ENCODE measurements at places on chromosomes 6 and 20.

- DNase-seq = peak; percentile 21
These were observed 71.2 kb downstream of the LY86 start for GRCh38 chr6:6659600-6660327.

DNA sequence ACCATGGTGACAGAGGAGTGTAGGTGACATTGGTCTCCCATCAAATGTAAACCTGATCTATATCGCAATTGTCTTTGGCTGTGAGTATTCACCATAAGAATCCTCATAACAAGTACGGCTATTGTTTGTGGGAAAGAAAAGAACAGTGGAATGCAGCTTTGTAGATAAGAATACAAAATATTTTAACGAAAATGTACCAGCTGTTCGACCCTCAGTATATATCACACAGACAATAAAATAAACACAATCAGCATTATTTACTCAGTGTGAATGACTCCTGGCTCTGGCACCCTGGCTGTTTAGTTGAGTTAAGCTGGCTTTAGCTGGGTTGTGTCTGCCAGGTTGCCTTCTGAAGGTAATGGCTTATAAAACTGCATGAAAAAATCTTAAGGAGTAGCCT, 43.4 kb downstream of the SNRNP48 start:
- DNase-seq = no peak

DNA sequence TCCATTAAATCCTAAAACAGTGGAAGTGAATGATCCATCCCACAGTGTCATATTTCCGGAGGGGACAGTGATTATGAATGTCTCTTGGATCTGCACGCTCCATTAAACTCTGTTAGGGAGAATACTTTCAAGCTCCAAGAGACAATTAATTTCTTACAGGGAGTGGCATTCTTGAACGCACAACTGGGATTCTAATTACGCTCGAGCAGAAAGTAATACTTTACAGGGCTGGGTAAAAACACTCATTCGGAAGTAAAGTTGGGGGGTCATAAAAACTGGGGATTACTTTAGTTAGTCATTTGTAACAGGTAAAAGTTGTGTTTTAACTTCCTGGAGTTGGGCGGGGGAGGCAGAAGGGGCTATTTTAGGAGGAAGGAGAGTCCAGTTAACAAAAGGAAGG, 151.8 kb downstream of the ZFP64 start:
- no peak for DNase-seq

- no peak for DNase-seq
These were observed 206.8 kb upstream of the SLC35B3 start for GRCh38 chr6:8642131-8642530.

DNA sequence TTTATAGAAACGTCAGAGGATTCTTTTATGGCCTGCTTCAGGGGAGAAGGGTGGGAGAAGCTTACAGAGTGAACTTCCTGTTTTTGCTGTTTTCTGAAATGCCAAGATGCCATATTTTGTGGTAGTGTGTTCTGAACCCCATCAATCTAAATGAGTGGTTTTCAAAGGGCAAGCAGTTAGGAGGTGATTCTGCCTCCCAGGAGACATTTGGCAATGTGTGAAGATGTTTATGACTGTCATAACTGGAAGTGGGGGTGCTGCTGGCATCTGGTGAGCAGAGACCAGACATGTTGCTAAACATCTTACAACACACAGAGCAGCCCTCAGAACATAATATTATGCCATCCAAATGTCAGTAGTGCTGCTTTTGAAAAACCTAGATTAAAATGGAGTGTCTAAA, 6.0 kb upstream of the PRL start:
- no peak for DNase-seq

GRCh38 chr6:149065658-149066556, 251.6 kb upstream of the TAB2 start:
- no peak for DNase-seq

DNA sequence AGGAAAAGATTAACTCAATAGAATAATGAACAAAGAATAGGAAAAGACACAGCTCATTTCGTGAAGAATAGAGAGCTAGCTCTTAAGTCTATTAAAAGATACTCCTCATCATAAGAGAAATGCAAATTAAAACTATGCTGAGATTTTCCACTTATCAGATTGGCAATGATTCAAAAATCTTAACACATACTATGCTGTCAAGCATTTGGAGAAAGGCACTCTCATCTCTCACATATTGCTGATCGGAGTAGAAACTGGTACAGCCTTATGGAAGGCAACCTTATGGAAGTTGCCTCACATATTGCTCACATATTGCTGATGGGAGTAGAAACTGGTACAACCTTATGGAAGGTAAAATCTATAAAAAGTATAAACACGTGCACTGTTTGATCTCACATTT, 21.4 kb upstream of the PLAGL1 start:
- DNase-seq = no peak

- DNase-seq = peak; percentile 52
These were observed at the start of gene SLC52A3 for GRCh38 chr20:768426-768978. TSS of gene SLC52A3 (minus strand) at chr20:768500. CDS start at chr20:765774, 2,726 bp downstream.

DNA sequence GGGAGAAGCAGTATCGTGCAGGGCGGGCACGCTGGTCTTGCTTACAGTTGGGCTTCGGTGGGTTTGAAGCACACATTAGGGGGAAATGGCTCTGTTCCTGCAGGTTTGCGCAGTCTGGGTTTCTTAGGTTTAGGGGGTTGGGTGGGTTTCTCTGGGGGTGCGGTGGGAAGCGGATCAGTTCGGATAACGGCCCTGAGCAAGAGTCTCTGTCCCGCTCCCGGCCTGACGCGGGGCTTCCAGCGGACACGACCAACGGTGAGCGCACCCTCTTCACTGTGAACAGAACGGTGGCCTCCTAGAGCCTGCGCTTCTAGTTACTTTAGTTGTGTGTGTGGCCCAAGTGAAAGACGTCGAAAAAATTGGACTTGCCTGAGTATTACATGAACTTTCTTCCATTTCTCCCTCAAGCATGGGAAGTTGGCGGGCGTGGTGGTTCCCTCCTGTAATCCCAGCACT, 635 bp upstream of the ELOVL2 start:
- peak; percentile 36 for DNase-seq

DNA sequence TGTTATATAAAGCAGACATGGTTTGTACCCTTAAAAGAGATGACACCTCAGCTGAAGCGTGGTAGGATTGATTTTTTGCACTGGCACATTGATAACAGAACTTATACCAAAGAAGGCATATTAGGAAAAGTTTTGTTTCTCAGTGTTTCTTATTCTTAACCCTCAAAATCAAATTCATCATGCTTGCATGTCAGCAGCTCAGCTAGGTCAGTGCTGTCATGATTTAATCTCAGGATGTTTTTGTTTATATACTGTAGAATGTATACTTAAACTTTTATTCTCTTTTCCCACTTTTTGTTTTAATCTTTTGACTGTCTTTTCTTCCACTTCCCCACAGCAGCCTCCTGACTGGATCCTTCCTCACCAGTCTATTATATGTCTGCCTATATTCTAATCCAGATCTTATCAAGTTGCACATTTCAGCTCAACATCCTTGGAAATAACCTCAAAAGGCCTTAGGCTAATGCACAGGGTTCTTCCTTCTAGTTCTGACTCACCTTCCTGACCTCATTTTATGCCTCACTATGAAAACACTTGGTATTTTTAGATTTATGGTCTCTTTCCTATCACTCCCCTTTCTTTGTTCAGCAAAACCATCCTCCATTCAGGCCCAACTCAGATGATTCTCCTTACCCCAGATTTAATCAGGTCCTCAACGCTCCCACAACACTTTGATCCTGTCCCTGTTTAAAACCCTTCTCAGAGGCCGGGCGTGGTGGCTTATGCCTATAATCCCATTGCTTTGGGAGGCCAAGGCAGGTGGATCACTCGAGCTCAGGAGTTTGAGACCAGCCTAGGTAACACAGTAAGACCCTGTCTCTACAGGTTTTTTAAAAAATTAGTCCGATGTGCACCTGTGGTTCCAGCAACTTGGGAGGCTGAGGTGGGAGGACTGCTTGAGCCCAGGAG, 7.2 kb downstream of the HEBP2 start:
- no peak for DNase-seq

- no peak for DNase-seq
These were observed 455.7 kb downstream of the PLCB1 start for GRCh38 chr20:8587810-8588209.

DNA sequence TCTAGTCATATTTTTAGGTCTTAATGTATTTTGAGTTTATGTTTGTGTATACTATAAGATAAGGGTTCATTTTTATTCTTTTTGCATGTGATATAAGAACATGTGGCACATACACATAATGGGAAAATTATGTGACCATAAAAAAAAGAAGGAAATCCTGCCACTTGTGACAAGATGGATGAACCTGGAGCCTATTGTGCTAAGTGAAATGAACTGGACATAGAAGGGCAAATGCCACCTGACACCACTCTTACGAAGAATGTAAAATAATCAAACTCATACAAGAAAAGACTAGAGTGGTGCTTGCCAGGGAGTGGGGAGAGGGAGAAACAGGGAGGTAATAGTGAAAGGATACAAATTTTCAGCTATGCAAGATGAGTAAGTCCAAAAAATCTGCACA, 126.1 kb downstream of the PLEKHG1 start:
- no peak for DNase-seq

DNA sequence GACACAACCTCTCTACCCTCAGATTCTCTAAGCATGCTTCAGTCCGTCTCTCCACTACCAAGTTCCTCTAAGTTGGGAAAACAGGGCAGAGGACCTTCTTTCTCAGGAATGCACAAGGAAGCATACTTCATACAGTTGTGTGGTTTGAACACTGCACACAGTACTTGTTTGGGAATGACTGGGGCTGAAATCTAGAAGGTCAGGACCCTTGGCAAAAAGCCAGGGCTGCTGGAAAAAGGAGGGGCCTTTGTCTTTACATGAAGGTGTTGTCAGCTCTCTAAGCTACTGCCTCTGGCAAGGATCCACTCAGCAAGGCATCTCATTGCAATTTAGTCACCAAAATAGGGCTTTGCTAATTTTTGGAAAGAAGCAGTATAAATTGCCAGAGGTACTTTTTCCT, 20.7 kb upstream of the HEY2 start:
- no peak for DNase-seq

DNA sequence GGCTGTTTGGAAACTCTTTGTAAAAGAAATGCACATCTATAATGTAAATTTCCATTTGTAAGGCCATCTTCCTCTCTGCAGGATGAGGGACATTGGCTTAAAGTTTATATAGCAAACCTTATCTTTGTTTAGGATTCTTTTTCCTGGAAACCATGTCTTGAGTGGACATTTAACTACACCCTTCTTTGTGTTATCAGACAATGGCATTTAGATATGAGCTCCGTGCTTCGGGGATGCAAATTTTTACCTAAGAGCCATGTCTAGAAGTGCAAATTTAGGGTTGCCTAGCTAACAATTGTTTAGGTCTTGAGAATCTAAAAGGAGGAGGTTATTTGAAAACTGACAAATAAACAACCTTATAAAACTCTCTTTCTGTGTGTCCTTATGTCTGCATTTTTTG, 623.8 kb downstream of the MMUT start:
- DNase-seq = no peak

- no peak for DNase-seq
These were observed 24.7 kb downstream of the PACSIN1 start for GRCh38 chr6:34490390-34491090.

- DNase-seq = no peak
These were observed 185.1 kb downstream of the CLIC5 start for GRCh38 chr6:45830441-45831139.

All from testis (tissue), 5 donors.